ENCODE measurements at places on chromosomes 12 and 14. TPM values are rescaled to one million over a fixed set of nuclear protein-coding genes. Genes with fewer than 3 reads are reported as not detected.

- no peak for DNase-seq
Measured at GRCh38 chr14:66442953-66443571, 43.1 kb upstream of the CCDC196 start.

DNA sequence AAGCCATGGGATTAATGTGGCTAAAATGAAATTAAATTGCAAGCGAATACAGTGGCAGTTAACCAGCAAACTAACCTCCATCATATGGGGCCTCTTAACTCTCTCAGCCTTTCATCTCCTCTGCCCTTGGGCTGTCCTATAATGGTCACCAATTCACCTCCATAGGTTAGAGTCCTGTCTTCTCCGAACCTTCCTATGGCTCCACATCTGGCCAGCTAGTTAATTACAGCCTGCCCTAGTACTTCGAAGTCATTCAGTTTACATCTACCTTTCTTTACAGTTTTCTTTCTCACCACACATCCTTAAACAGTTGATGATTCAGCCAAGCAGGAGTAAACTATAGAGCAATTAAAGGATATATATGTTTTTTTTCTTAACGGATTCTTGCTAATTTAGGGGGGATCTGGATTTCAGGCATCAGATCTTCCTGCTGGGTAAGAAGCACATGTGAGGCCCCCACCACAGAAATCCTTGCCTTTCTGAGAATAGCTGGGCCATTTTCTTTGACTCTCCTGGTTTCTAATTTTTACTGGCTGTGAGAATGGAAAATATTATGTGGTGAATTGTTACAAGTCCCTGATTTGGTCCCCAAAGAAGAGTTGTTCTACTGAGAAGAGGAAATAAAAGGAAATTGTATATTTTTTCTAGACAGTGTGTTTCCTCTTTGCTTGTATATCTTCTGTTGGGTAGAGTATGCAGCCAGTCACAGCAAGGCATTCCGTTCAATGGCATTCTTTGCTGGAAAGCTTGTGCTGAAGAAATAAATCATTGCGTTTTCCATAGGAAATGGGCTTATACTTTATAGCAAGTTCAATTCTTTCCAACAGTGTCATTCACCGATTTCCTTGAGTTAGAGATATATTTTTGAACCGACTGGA is 16.7 kb downstream of the HMGA2 start:
- no peak for DNase-seq

- DNase-seq: peak; percentile 85
Measured at GRCh38 chr12:52879394-52880351, 25.2 kb downstream of the KRT8 start.

GRCh38 chr14:54877703-54878021 is 25.0 kb downstream of the GCH1 start:
- DNase-seq: no peak

DNA sequence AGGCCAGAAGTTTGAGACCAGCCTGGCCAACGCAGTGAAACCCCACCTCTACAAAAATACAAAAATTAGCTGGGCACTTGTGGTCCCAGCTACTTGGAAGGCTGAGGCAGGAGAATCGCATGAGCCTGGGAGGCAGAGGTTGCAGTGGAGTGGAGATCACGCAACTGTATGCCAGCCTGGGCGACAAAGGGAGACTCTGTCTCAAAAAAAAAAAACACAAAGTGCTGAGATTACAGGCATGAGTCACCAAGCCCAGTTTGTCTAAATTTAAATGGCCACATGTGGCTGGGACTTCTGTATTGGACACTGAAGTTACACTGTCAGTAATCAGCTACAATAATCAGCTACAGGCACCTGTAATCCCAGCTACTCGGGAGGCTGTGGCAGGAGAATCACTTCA is 100.9 kb upstream of the AEBP2 start:
- no peak for DNase-seq

GRCh38 chr14:101893759-101894158 is 70.6 kb upstream of the DYNC1H1 start:
- DNase-seq: no peak

ESPL1 gene
- total RNA-seq: 1.2 TPM

- DNase-seq: no peak
Measured at GRCh38 chr12:94180558-94181296, 32.4 kb downstream of the PLXNC1 start.

DNA sequence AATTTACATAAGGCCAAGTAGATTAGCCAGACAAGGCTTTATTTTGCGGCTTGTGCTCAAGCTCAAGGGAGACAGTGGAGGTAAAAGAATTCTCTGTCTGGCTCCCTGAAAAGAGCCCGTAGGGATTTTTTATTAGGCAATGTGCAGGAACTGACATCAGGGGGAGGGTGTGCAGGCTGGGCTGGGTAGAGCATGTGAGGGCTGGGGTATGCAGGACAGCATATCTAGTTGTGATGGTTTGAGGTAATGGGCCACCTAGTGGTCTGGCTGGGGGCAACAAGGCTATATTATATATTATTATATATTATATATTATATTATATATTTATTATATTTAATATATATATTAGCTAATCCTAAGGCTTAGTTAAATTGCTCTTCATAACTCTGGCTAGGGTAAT is 102.1 kb downstream of the TMEM117 start:
- DNase-seq: no peak

- DNase-seq: no peak
Measured at GRCh38 chr12:114812858-114813761, 129.1 kb upstream of the TBX3 start.

- no peak for DNase-seq
Measured at GRCh38 chr12:12684375-12685106, 11.4 kb downstream of the GPR19 start.

FSCB gene
- 0.36 TPM for total RNA-seq

- peak; percentile 58 for DNase-seq
Measured at GRCh38 chr12:131101006-131101405, 147.3 kb downstream of the ADGRD1 start.

- DNase-seq: no peak
Measured at GRCh38 chr12:68239309-68239982, 13.8 kb upstream of the IL26 start.

GRCh38 chr14:65421201-65421981 is 8.9 kb downstream of the FUT8 start:
- DNase-seq: no peak

GRCh38 chr12:6553051-6553868 is 2.6 kb downstream of the IFFO1 start:
- no peak for DNase-seq

- peak; percentile 87 for DNase-seq
Measured at GRCh38 chr12:113098441-113099028, 37.0 kb downstream of the RASAL1 start.

- peak; percentile 79 for DNase-seq
Measured at GRCh38 chr14:68977718-68978171, 1.4 kb downstream of the ACTN1 start.

GRCh38 chr12:124516850-124517249 is 50.6 kb downstream of the NCOR2 start:
- DNase-seq: no peak

AQP2 gene
- not detected for total RNA-seq

- no peak for DNase-seq
Measured at GRCh38 chr14:74979029-74979428, 23.6 kb upstream of the PGF start.

- DNase-seq: peak; percentile 46
Measured at GRCh38 chr14:89379006-89379405, 38.0 kb downstream of the FOXN3 start.

DNA sequence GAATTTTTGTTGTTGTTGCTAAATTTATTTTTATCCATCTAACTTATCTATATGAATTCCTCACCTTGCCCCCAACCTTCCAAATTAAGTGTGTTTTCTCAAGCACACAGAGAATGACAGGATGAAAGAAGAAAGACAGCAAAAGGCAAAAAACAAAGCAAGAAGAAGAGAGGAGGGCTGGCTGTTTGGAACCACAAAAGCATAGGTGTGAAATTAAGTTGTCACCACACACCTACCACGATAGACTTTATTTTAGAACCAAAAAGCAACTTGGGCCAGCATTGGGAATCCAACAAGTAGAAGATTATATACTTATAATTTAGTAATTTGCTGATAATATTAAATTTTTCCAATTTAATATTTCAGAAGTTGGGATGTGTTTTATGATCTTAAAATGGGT is 58.7 kb upstream of the REP15 start:
- no peak for DNase-seq

DNA sequence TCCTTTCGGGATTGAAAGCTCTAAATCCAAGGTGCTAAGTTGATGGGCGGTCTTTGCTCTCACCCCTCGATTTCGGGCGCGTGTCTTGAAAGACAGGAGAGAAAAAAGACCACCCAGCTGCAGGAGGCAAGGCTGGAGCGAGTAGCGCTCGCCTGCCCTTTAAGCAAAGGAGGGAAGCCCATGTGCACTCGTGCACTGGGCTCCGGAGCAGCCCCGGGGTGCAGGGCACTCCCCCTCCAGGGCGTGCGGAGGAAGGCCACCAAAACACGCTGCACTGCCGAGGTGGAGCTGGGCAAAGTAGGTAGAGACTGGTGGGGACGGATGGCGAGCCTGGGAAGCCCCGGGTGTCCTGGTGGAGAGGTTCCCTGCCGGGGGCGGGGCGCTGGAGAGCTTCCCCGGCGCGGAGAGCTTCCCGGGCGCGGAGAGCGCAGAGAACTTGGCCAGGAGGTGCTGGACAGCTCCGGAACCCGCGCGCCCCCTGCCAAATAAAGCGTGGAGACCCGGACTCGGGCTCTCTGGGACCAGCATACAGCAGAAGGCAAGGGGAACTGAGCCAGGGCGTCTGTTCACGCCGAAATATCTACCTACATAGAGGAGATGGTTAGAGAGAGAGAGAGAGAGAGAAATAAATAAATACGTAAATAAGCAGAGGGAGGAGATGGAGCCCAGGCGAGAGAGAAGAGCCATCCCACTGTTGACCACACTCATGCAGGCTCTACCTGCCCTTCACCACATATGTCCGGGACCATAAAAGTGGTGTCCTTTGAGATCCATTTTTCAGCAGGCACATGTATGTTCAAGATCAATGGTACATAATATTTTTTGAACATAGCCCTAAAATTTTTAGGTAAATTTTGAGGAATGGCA is 662 bp upstream of the NELL2 start:
- DNase-seq: no peak

TPH2 gene
- not detected for total RNA-seq

Measured in sciatic nerve (tissue), 2 donors.